Liver (tissue), 10 donors: ENCODE measurements at places on chromosomes 2 and 18. TPM values are rescaled to one million over a fixed set of nuclear protein-coding genes. Genes with fewer than 3 reads are reported as not detected.

The CACNB4 gene
- 0.33 TPM for total RNA-seq

GRCh38 chr18:39186008-39186407 lies 1620.4 kb upstream of the CELF4 start:
- DNase-seq: no peak
- no peaks in the 10 kb centered on the region for H3K36me3 ChIP-seq
- no peak overlapping the region for H3K27ac ChIP-seq
- H3K4me1 ChIP-seq: no peaks in the 10 kb centered on the region
- H3K27me3 ChIP-seq: no peaks in the 10 kb centered on the region

DNA sequence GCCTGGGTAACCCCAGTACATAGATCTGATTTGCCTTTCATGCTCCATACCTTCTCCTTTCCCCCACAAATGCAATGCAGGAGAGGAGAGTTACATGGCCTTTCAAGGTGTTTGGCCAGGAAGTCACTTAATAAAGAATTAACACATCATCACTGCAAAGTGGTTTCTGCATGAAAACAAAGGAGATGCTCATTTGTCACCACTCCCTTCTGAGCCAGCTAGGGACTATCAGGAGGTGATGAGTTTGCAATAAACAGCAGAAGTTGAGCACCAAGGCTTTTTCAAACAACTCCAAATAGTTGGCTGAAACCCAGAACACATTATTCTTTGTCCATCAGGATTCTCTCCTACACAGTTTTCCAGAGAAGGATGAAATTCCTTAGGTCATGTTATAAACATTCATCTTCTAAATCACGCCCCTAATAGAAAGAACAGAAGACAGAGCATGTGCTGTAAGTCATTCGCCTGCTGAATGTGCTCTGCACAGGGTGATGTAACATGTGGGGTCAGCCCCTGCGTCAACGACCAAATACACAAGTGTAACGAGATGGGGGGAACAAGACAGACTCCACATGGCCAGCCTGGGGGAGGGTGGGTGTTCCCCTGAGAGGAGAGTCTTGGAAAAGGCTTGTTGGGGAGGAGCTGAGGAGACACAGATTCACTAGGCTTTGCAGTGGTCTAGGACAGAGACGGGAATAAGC lies 87.3 kb upstream of the RMDN2 start:
- no peaks in the 10 kb centered on the region for H3K27me3 ChIP-seq
- H3K36me3 ChIP-seq: no peaks in the 10 kb centered on the region
- no peak overlapping the region for H3K27ac ChIP-seq
- H3K4me1 ChIP-seq: no peaks in the 10 kb centered on the region

GRCh38 chr2:223591596-223591995 lies 10.6 kb downstream of the SCG2 start:
- no peak overlapping the region for H3K27ac ChIP-seq
- H3K4me3 ChIP-seq: no peak overlapping the region
- no peak for DNase-seq
- H3K36me3 ChIP-seq: no peaks in the 10 kb centered on the region
- no peaks in the 10 kb centered on the region for H3K27me3 ChIP-seq

GRCh38 chr2:11997142-11997541 lies 250.7 kb downstream of the LPIN1 start:
- H3K27me3 ChIP-seq: no peaks in the 10 kb centered on the region
- H3K36me3 ChIP-seq: no peaks in the 10 kb centered on the region
- no peak for DNase-seq
- H3K4me3 ChIP-seq: no peak overlapping the region
- no peak overlapping the region for H3K27ac ChIP-seq
- H3K4me1 ChIP-seq: no peaks in the 10 kb centered on the region
